ENCODE measurements at places on chromosomes 4 and X. TPM values are rescaled to one million over a fixed set of nuclear protein-coding genes. Genes with fewer than 3 reads are reported as not detected.

Gene SPANXN3
- not detected for total RNA-seq

Gene FSTL5
- total RNA-seq, result not detected

Gene TRPC3
- not detected for total RNA-seq

GRCh38 chr4:40462326-40462725 lies 127.2 kb downstream of the CHRNA9 start:
- no peak for DNase-seq

Gene IBSP
- not detected for total RNA-seq

DNA sequence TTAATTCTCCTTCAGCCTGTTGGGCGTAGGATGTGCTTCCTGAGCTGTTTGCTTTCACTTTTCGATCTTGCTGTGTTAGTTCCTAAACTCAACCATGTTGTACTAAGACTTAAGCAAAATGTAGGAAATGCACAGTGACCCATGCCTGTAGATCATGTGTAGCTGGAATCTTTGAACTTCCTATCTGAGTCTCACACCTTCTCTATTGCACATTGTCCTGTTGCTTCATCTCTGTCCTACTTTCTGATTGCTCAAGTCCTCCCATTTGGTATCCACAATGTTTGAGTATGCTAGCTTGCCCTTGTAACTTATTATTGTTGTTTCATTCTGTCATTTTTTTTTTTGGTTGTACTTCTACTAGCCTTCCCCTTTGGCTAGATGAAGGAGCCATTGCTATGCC lies 239.6 kb downstream of the PPP1R2C start:
- no peak for DNase-seq

DNA sequence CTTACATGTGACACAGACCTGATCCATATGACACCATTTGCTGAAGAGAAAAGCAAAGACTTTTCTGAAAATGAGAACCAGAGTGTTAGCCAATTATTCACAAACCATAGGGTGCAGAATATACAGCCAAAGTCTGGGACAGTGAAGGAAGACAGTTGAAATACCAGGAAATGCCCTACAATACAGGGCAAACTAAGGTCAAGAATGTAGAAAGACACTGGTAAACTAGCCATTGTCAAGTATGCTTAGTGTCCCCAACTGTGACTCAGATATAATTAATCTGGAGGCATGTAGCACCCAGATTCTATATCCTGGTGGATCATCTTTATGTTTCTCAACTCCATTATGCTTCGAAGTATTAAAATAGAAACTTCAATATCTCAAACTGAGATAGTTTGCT lies 200.9 kb upstream of the FSTL5 start:
- no peak for DNase-seq

GRCh38 chr4:95547715-95548471 lies 880 bp downstream of the UNC5C start:
- DNase-seq, result no peak

Gene CFP
- total RNA-seq, result 1.9 TPM

Gene TLR10
- total RNA-seq, result not detected

Gene FAM149A
- total RNA-seq, result 1.2 TPM

DNA sequence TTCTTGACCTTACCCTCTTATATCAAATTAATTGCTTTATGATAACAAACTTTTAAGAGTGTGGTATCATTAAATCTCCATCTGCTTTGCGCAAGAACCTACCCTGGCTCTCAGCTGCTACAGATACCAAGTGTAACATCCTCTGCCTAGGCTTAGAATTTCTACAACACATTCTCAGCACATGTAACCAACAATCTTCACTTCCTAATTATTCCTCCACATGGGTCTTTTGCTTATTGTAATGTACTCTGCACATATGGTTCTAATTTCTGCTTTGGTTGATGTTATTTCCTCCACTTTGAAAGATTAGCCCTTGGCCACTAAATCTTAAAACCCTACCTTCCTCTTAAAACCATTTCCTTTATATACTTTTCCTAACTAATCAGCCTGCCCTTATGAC lies 242.4 kb downstream of the ARHGAP24 start:
- no peak for DNase-seq

DNA sequence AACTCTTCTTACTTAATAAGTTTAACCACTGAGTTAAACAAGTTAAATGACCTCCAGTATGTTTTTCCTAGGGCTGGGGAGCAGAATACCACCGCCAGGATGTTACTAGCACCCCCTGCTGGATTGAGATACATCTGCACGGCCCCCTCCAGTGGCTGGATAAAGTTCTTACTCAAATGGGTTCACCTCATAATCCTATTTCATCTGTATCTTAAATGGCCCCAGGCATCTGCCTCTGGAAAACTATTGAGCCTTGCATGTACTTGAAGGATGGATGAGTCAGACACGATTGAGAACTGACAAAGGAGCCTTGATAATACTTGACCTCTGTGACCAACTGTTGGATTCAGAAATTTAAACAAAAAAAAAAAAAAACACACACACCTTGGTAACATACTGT lies 61.5 kb upstream of the MMAA start:
- peak; percentile 44 for DNase-seq

GRCh38 chr4:77418333-77418732 lies 187.3 kb upstream of the CXCL13 start:
- DNase-seq, result no peak

GRCh38 chr4:8267077-8267476 lies 2.5 kb upstream of the HTRA3 start:
- DNase-seq, result no peak

Gene CSAG3
- total RNA-seq, result not detected

DNA sequence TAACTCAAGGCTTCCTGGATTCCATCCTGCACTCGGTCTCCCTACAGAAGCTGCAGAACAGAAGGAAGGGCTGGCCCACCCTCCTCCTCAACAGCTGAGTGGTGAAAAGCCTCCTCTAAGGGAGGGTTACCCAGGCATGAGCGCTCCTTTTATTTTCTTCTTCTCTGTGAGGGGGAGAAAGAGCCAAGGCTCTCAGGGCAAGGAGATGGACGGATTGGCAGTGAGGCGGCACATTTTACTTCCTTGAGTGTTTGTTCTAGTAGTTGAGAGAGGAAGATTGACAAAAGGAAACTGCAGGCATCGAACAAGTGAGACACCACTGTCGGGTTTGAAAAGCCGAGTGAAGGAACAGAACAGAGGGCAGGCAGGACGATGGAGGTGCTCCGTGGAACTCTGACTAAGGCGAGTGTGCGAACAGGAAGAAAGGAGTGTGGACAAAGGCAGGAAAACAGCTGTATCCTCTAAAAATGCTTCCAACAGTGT lies 38.4 kb upstream of the STS start:
- DNase-seq, result no peak

Gene DRP2
- total RNA-seq, result 1.3 TPM

GRCh38 chrX:63744850-63745394 lies 40.1 kb downstream of the ARHGEF9 start:
- DNase-seq, result no peak

Gene RBM46
- not detected for total RNA-seq

GRCh38 chr4:180059216-180059881 lies 2183.9 kb upstream of the TENM3 start:
- no peak for DNase-seq

DNA sequence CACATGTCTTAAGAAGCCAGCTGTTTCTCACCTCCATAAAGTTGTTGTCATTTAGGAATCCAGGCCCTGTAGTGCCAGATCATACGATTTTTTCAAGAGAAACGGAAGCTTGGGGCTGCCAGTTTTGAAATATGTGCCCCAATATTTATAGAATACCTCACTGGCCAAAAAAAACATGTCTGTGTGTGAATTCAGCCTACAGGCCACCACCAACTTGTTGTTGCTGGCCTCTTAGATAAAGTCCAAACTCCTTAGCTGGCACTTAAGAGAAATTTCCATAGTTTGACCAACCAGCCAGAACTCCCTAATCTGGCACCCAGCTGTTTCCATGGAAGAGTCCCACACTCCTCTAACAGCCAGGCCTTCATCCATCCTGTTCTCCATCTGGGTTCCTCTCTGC lies 74.1 kb downstream of the WDR19 start:
- DNase-seq, result peak; percentile 39

Gene MAP7D2
- total RNA-seq, result 0.58 TPM

GRCh38 chrX:19799319-19800182 lies 87.8 kb downstream of the SH3KBP1 start:
- DNase-seq, result no peak

DNA sequence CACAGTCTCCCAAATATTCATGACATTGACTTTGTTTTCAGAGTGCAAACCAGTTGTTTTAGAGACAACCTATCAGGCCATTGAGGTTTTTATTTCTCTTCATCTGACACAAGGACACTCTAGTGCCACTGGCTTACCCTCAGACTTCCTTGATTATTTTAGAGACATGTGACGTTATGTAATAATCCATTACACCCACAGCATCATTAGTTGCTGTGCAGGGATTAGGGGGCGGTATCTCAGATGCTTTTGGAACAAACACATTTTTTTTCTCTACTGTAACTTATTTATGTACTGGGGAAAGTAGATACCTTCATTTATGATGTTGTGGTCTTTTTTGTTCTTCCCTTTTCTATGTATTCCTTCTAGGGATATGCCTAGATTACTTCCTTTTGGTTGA lies 2293.1 kb downstream of the PCDH7 start:
- no peak for DNase-seq

DNA sequence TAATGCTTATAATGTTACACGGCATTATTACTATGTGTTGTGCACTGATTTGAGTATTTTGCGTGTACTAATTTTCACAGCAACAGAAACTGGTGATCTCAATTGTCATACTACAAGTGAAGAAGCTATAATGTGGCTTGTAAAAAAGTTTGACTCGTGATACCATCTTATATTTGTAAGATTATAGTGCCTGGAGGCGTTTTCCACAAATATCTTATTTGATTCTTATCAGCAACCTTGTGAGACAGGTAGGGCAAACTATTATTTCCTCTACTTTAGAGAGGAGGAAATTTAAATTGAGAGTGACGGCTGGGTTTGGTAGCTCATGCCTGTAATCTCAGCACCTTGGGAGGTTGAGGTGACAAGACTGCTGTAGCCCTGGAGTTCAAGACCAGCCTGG lies 4.5 kb downstream of the CUL4B start:
- no peak for DNase-seq

Gene TRAM1L1
- 1.4 TPM for total RNA-seq

DNA sequence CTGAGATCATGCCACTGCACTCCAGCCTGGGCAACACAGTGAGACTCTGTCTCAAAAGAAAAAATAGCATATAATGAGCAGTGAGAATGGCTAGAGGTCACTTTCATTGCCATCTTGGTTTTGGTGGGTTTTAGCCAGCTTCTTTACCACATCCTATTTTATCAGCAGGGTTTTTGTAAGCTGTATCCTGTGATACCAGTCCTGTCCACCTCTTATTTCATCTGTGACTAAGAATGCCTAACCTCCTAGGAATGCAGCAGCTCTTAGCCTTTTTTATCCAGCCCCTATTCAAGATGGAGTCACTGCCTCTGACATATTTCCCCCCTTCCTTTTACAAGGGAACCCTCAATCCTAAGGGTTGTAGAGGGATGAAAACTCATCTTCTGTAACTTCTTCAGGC lies 26.1 kb upstream of the IGFBP7 start:
- DNase-seq, result no peak

Gene CCKAR
- not detected for total RNA-seq

Measured in glomerular endothelial cell (primary cell).